Left lung (tissue), 14 donors: ENCODE measurements at places on chromosomes 5 and 9. TPM values are rescaled to one million over a fixed set of nuclear protein-coding genes. Genes with fewer than 3 reads are reported as not detected.

MEGF9 gene
- polyA plus RNA-seq = 13.8 TPM

DNA sequence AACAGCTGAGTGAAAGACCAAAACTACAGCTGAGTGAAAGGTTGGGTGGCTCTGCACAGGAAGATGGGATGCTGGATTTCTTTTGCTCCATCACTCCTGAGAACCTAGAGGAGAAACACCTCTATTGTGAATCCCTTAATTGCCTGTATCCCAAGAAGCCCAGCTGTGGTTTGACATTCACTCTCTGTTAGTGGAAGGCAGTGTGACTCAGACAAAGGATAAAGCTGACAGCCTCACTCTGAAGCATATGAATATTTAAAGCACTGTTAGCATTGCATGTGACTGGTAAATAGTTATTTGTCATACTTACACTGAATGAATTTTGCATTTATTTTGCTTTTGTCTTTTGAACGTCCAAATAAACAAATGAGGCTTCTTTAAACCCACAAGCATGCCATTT lies 367.1 kb upstream of the RIOK2 start:
- no peak for DNase-seq
- H3K27ac ChIP-seq = no peak overlapping the region
- H3K27me3 ChIP-seq = no peaks in the 10 kb centered on the region
- no peak overlapping the region for H3K4me3 ChIP-seq
- H3K4me1 ChIP-seq = no peaks in the 10 kb centered on the region

ICE1 gene
- polyA plus RNA-seq = 31.3 TPM

DNA sequence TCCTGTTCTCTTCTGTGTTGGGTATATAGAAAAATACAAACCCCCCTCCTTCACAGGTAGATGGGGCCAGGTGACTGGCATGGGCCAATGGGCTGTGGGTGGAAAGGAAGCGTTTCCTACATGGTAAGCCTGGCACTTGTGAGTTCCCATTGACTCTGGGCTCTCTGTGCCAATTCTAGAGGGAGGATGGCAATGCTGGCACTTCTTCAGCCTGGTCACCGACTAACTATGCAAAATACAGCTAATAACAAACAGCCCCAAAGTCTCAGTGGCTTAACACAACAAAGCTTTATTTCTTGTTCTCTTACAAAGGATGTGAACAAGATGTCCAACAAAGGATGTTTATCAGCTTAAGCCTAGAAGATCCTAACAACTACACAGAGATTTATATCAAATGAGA lies 258.1 kb downstream of the SYK start:
- peaks cover 8% of the 10 kb centered on the region for H3K4me1 ChIP-seq
- no peaks in the 10 kb centered on the region for H3K27me3 ChIP-seq
- no peak for DNase-seq
- H3K4me3 ChIP-seq = no peak overlapping the region

FYB1 gene
- 3.5 TPM for polyA plus RNA-seq

GRCh38 chr9:88106492-88106891 lies 31.8 kb downstream of the SPATA31C2 start:
- no peak for DNase-seq
- no peak overlapping the region for H3K27ac ChIP-seq
- peaks cover 10% of the 10 kb centered on the region for H3K27me3 ChIP-seq
- H3K4me1 ChIP-seq = no peaks in the 10 kb centered on the region

GRCh38 chr5:111223101-111223786 lies 940 bp upstream of the CAMK4 start:
- H3K27ac ChIP-seq = no peak overlapping the region
- DNase-seq = no peak
- peaks cover 15% of the 10 kb centered on the region for H3K27me3 ChIP-seq
- no peaks in the 10 kb centered on the region for H3K4me1 ChIP-seq
- H3K4me3 ChIP-seq = no peak overlapping the region

DNA sequence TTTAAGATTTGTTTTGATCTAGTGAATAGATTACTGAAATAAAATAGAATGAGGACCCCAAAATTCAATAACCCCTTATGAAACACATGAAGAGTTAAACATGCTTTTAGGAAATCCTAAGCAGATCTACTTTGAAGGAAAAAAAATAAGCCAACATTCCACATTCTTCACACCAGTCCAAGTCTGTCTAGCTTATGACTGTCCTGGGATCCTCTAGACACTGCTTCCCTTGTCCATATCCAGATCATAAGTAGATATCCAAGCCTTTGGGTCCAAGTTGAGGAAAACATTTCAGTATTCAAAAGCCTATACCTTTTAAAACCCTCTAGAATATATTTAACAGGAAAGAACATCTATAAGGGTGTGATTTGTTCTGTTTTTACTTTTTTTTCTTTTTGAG lies 58.8 kb upstream of the MINAR2 start:
- no peaks in the 10 kb centered on the region for H3K4me1 ChIP-seq
- no peak overlapping the region for H3K4me3 ChIP-seq
- no peak overlapping the region for H3K27ac ChIP-seq
- DNase-seq = no peak
